Natural killer cell (primary cell): ENCODE measurements at places on chromosomes 7 and 10.

- DNase-seq = peak; percentile 20
These were observed at the start of gene CHST15 for GRCh38 chr10:124092860-124093773. TSS of gene CHST15 (minus strand) at chr10:124093598. CDS start at chr10:124046212, 47,386 bp downstream.

DNA sequence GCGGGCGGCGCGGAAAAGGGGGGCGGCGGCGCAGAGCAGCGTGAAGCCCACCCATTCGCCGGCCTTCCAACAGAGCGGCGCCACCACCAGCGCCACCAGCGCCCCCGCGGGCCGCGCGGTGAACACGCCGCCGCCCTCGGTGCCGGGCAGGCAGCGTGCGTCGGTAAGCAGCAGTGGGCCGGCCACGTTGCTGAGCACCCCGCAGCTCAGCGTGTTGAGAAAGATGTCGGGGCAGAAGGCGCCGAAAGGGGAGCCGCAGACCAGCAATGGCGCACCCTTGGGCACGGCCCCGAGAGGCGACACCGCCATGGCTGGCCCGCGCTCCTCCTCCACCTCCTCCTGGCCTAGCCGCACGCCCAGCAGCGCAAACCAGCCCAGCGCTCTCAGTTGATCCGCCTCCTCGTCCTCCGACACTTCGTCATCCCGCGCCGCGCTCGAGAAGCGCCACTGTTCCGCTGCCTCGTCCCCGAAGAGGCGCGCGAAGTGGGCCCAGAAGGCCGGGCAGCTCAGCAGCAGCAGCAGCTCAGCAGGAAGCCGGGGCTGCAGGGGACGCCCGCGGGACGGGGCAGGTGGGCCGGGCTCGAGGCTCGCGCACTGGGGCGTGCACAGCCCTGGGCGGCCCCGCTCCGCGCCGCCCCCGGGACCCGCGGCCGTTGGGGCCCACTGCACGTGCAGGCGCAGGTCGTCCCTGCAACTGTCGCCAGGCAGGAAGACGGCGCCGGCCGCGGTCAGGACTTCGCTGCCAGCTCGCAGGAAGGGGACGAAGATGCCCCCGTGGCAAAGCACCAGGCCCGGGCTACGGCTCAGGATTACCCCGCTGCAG lies 623 bp downstream of the TYSND1 start:
- peak; percentile 72 for DNase-seq

DNA sequence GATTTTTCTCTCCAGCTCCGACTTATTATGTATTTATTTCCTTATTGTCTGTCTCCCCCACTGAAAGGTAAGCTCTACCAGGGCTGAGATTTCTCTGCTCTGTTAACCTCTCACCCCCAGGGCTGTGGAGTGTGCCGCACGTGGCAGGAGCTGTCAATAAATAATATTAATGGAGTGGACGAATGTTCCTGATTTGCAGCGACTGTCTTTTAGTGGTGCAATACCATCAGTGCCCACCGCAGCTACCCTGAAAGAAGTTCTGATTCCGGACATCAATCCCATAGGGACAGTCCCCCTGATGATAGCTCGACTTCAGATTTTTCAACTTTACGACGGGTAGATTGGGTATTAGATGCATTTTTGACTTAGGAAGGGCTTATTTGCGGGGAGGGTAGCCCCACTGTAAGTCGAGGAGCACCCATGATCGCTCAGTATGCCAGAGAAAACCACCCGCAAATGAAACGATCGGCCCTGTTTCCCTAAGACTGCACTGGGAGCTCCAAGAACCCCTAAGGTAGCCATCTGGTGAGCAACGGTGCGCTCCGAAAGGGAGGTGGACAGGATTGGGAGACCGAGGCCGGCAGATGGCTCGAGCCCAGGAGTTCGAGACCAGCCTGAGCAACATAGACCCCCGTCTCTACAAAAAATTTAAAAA lies 986 bp upstream of the PPP2R2D start:
- no peak for DNase-seq

DNA sequence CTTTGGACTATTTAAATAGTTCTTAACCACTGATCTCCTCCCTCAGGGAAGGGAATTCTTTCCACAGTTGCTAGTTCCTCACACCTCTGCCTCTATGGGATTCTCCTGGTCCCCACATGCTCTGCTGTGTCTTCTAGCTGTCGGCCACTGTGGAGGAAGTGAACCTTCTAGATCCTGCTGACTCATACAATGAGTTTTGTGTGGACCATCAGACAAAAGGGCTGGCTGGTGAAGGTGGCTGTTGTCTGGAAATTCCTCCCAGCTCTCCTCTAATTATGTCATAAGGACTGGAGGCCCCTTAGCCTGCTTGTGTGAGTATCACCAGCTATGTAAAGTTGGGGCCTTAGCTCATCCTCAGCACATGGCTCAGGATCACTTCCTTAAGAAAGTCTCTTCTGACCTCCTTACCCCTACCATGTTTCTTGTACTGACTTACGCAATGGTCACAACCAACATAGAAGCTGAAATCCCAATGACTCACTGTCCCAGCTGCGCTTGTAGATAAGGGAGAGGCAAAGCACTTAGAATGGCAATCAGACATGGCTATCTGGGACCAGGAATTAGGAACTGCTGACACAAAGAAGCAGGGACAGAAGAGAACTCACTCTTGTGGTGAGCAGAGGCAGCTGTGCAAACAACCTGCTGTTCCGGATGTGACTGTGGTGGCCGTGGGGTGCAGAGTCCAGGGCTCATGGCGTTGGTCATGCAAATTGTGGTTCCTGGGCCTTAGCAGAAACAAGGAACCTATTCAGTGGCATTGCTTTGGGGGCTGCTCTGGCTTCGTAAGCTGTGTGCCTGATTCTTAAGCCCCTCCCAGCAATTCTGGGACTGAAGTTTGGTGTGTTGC lies 2.5 kb upstream of the MACC1 start:
- peak; percentile 23 for DNase-seq
